Neural progenitor cell (in vitro differentiated cells): ENCODE measurements at places on chromosomes 6 and 20.

GRCh38 chr6:150932996-150933395 lies 67.5 kb downstream of the MTHFD1L start:
- DNase-seq, result no peak

DNA sequence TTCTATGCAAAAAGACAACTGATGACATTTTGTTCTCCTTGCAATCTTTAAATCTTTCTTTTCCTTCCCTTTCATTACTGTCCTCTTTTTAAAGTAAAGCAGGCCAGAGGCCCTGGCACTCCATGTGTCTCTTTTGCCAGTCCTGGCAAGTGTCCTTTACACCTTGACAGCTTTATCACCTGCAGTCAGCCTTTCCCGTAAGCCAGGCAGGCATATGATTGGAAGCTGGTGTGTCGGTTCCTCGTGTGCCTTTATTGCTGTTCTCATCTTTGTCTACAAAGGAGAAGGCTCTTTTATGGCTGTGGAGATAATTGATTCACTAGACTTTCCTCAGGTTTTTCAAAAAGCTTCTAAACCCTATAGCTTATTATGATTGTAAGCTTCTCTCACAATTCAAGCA lies 162.3 kb upstream of the FBXL4 start:
- no peak for DNase-seq

- no peak for DNase-seq
Measured at GRCh38 chr20:47801079-47801478, 15.8 kb upstream of the SULF2 start.

GRCh38 chr6:137989664-137990063 lies 117.6 kb downstream of the PERP start:
- no peak for DNase-seq

GRCh38 chr20:55094353-55094861 lies 619.0 kb downstream of the DOK5 start:
- DNase-seq, result no peak

GRCh38 chr6:166483026-166483425 lies 100.3 kb upstream of the MPC1 start:
- no peak for DNase-seq
